ENCODE measurements at places on chromosomes 6 and 20.

- no peak for DNase-seq
Observed at GRCh38 chr6:3919130-3919628, 70.0 kb downstream of the FAM50B start.

- no peak for DNase-seq
Observed at GRCh38 chr6:106051226-106051625, 34.9 kb upstream of the PRDM1 start.

DNA sequence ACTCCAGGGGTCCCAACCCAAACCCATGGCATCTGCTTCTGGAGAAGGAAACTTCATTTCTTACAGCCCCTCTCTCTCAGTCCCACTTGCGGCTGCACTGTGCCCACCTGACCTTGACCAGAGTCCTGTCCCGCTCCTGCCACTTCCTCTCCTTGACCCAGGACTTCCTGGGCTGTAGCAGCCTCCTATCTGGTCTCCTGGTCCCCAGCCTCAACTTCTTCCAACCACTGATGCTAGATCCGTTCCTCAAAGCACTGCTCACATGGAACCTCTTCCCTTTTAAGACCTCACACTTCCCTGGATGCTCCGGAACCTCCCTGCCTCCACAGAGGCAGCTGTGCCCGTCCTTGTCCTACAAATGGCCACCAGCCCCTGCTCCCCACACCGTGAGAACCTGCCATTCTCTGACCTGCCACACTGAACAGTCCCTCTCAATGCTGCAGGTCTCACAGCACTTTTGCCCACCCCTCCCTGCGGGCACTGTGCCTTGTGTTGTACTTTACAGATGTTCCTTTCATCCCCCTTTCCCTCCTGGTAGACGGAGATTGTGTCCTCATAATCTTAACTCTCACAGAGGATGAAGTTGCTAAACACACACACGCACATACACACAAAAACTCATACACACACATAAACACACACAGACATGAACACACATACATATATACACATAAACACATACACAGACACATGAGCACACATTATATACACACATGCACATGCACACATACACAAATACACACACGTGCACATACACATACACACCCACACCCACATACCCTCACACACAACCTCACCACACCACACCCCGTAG, 59.6 kb upstream of the NXT1 start:
- no peak for DNase-seq

- no peak for DNase-seq
Observed at GRCh38 chr6:142886431-142887170, 58.4 kb downstream of the HIVEP2 start.

DNA sequence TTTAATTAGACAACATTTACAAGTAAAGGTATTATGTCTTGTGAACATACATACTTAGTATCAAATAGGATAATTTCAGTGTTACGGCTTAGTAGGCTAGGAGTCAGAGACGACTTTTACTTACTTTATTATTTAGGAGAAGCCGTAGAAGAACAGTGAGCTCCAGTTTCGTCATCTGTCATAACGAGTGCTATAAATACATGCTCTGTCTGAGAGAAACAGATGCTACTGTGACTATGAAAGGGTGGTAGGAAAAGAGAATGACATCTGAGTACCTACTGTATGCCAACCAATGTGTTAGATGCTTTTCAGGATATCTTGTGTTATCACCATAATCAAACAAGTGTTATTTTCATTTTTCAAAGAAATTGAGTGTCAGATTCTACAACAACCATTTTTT, 119.0 kb downstream of the EYA4 start:
- DNase-seq: no peak

- DNase-seq: no peak
Observed at GRCh38 chr20:47521059-47521808, 19.5 kb downstream of the NCOA3 start.

- DNase-seq: no peak
Observed at GRCh38 chr6:37492236-37492972, 7.3 kb downstream of the CCDC167 start.

DNA sequence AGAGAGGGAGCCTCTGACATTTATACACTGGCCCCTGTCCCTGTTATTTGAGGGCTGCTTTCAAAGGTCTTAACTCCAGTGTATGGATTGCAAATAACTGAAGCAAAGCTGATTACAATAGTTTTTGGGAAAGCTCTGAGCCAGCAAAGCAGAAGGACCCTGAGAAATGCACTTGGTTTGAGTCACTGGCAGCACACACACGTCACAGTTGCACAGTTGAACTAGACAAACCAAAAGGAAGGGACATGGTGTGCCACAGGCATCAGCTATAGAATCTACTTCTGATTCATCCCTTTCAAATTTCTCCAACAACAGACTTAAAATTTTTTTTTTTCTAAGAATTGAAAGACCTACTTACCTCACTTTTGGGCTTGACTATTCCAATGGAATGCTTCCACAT, 56.4 kb downstream of the SNRNP48 start:
- no peak for DNase-seq

DNA sequence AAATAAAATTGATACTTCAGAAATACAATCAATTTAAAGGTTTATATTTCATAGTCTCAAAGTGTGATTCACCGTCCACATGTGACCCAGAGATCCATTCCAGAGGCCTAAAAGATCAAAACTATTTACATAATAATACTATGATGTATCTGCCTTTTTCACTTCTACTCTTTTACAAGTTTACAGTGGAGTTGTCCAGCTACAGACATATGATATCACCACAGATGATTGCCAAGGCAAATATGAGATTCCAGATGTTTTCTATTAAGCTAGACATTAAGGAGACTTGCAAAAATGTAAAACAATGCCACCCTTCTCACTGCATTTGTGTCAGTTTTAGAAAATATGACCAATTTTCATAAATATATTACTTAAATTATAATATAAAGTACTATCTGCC, 443.7 kb downstream of the GJA1 start:
- DNase-seq: no peak

DNA sequence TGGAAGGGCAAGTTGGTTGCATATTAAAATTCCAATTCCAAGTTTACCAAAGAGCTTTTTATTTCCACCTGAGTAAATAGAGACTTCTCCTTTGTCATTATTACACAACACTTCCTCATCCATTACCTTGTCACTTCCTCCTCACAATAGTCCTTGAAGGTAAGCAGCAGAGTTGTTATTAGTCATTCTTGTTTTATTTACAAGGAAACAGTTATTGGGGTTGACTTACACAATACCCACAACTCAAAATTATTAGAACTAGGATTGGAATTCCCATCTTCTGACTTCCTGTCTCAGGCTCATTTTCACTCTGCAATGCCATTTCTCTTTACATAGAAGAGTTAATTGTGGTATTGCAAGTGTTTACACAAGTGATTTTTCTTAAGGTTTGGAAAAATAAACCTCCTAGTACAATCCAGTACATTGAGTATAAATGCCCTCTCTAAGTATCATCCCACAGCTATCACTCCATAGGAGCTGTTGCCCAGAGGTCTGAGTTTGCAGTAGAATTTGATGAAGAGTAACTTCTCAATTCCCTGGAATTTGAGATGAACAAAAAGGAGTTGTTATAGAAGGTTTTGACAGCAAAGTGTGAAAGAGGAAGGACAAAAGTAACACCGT, 28.9 kb upstream of the MTRF1L start:
- DNase-seq: no peak

DNA sequence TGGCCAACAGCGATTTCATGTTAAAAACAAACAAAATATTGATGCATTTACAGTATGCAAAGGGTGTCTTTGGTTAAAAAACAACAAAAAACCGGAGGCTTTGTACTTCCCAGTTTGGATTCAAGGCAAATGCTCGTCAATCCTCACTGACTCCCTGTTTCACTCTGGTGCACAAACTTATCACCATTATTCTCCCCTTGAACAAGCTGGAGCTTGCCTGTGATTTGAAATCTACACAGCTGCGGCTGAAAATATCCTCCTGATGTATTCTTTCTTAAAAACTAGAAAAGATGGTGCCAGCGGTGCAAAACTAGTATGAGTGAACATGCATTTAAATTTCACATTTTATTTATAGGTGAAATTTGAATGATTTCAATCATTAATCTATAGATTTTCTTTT, 3.3 kb downstream of the PERP start:
- DNase-seq: no peak

All from left colon (tissue), 2 donors.